ENCODE measurements at places on chromosomes 11 and 22.

- no peak for DNase-seq
Measured at GRCh38 chr11:10107497-10107896, 186.5 kb downstream of the SBF2 start.

GRCh38 chr11:64298966-64299846, 952 bp upstream of the CATSPERZ start:
- DNase-seq = no peak

GRCh38 chr11:16769386-16769785, 30.9 kb downstream of the C11orf58 start:
- DNase-seq = no peak

DNA sequence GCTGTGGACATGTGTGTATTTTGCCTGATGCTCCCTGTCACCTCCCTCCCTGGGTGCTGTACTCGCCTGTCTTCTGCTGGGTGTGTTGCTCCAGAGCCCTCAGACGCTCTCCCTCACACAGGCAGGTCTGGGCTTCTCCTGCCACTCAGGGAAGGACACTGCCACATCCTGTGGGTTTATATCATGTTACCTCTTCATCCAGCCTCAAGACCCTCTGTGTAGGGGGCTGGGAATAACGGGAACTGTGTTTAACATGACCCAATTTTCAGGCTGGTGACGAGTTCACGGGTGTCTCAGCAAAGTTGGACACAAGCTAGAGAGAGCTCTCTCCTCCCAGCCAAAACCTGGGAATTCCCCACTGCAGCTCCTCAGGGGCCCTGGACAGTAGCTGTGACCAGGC, 24.6 kb downstream of the MYBPC3 start:
- DNase-seq = no peak

GRCh38 chr22:31130873-31131272, 8.1 kb downstream of the INPP5J start:
- DNase-seq = no peak

- DNase-seq = no peak
Measured at GRCh38 chr22:31291481-31292235, 630 bp downstream of the PIK3IP1 start.

DNA sequence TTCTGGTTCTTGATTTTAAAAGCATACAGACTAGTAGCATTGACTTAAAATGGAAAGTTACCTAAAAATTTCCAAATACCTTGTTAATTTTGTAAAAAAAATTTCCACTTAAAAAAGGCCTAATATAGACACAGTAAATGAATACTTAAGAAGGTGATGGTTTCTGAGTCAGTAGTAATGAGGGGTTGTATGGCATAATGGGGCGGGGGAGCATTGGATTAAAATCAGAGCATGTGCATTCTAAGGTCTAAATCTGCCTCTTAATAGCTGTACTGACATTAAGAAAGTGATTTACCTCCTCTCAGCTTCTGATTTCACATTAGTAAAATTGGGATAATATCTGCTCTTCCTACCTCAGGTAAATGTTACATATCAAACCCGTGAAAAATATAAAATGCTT, 446.5 kb downstream of the AASDHPPT start:
- DNase-seq = no peak

DNA sequence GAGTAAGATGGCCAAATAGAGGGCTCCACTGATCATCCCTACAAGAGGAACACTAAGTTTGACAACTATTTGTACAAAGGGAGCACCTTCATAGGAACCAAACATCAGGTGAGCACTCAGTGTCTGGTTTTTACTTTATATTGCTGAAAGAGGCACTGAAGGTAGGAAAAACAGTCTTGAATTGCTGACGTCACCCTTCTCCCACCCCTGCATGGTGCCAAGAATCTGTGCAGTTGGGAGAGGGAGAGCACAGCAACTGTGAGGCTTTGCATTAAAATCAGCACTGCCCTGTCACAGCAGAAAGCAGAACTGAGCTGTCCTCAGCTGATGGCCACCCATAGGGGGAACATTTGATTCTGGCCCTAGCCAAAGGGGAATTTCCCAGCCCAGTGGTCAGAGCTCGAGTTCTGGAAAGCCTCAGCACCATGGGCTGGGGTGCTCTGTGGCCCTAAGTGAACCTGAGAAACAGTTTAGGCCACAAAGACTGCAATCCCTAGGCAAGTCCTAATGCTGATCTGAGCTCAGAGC, 37.9 kb downstream of the PIWIL3 start:
- DNase-seq = no peak

GRCh38 chr11:64276653-64277431, 7.6 kb downstream of the BAD start:
- no peak for DNase-seq

- peak; percentile 46 for DNase-seq
Measured at GRCh38 chr11:34512840-34513681, 533 bp downstream of the ELF5 start.

GRCh38 chr11:113384551-113384950, 3.0 kb upstream of the ANKK1 start:
- DNase-seq = peak; percentile 23

DNA sequence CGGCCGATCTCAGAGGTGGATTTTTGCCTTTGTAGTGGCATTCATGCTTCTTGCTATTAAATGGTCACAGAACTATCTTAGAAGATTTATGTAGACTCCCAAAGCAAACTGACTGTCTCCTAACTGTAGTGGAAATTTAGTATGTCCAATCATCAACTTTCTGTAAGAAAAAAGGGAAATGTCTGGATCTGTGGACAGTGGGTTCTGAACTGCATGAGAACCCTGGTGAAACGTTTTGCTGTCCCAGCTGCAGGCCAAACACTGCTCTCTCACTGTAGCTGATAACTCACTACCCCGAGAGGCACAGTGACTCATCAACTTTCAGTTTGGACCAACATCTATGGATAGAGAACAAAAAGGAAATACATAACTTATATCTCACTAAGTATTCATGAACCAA, 387.1 kb downstream of the SOX6 start:
- peak; percentile 5 for DNase-seq

GRCh38 chr11:47317064-47317828, 35.3 kb downstream of the MYBPC3 start:
- no peak for DNase-seq

GRCh38 chr11:117471776-117472175, 144.1 kb downstream of the CEP164 start:
- no peak for DNase-seq

DNA sequence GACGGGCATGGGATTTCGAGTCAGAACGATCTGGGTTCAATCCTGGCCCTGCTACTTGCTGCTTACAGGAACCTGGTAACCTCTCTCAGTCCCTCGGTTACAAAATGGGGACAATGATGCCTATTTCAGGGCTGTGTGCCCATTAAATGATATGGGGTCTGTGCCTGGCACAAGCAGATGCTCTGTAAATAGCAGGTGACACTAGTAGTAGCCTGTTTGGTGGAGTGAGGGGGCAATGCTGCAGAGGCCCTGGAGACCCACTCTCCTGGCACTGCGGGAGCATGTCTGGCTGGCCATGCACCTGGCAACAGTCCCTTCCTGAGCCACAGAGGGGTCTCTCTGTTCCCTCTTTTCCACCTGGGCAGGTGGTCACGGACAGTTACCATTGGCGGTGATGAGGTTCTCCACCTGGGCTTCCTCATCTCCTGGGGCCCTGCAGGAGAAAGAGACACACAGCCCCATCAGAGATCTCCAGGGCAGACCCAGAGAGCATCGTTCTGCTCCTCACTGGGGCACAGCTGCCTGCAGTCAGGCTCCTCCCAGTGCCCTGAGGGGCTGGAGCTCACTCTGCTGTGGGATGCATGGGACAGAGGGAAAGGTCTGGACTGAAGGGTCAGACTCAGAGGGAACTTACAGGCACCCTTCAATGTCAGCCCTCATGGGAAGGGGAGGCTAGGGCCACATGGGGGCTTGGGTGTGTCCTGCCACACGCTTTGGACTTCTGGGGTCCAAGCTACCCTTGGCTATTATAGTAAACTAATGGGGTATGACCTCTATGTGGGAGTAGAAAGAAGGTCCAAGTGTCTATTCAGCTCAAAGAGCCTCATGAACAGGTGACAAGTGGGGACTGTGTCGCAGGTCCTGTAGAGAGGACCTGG, 15.6 kb upstream of the FXYD2 start:
- no peak for DNase-seq

- DNase-seq = no peak
Measured at GRCh38 chr11:126461996-126462395, 106.5 kb downstream of the ST3GAL4 start.

- DNase-seq = peak; percentile 25
Measured at GRCh38 chr11:765025-765801, 12.1 kb downstream of the GATD1 start.

DNA sequence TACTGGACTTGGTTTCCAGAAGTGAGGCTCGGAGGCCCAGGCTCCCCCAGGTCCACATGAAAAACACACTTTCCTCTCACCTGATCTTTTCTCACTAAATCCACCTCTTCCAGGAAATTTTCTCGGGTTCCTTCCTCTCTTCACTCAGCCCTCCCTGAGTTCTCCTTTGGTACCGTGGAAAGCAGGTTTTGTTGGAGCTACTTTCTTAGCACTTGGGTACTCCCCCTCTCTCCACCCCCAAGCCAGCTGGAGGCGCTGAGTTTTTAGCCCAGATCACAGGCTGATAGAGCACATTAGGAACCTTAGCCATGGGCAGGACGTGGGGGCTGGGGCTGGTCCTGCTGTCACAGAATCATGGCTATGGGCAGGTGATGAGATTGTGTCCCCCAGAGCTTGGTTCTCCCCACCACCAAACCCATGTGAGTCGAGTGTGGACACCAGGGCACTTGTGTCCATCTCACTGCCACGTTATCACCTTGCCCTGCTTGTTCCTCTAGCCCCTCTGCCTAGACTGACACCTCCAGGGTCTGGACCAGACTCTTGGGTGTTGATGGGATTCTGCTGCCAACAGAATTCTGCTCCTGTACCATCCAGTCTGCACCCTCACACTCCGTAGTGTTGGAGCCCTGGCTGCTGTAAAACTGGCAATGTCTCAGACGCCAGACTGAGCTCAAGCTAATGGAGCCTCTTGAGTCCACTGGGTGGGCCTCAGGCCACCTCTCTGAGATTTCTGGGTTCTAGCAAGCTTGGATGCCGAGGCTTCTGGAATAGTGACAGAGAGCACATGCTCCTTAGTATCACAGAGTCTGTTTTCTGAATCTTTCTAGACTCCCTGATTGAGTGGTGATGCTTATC, 74.9 kb upstream of the NARS2 start:
- no peak for DNase-seq

- no peak for DNase-seq
Measured at GRCh38 chr11:70854201-70854600, 398.2 kb downstream of the SHANK2 start.

DNA sequence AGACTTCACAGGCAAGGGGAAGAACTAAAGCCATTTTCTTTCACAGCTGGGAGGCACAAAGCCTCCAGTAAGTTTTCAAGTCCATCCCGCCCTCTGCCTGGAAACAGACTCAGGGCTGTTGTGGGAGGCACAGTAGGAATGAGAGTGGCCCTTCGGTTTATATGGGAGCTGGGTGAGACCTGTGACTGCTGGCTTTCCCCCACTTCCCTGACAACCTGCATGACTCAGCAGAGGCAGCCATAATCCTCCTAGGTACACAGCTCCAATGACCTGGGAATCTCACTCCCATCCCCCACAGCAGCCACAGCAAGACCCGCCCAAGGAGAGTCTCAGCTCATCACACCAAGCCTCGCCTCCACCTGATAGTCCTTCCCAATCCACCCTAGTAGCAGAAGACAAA, 12.1 kb upstream of the TMEM45B start:
- DNase-seq = no peak

GRCh38 chr22:28034760-28035401, 115.8 kb upstream of the PITPNB start:
- no peak for DNase-seq

GRCh38 chr11:8608652-8609051, 14.6 kb upstream of the STK33 start:
- no peak for DNase-seq

- DNase-seq = no peak
Measured at GRCh38 chr11:72353861-72354260, 80.5 kb downstream of the CLPB start.

GRCh38 chr11:65310736-65311135, 3.9 kb upstream of the CDC42EP2 start:
- no peak for DNase-seq

GRCh38 chr11:774873-775592, 2.3 kb downstream of the GATD1 start:
- no peak for DNase-seq

DNA sequence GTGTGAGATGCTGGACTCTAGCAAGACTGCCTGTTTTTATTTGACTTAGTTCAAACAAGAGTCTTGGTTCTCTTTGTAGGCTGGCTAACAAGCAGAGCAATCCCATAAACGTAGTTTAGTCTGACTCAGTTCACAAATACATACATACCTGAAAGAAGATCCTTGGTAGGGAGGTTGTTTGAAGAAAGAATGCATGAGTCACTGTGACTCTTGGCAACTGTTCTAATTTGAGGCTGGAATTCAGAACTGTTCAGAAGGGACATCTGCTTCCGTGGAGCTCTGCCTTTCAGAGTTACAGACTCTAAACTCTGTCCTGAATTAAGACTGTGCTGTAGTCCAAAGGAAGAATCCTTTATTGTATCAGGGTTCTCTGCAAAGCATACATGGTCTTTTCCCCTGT, 32.2 kb downstream of the C2CD3 start:
- peak; percentile 82 for DNase-seq

DNA sequence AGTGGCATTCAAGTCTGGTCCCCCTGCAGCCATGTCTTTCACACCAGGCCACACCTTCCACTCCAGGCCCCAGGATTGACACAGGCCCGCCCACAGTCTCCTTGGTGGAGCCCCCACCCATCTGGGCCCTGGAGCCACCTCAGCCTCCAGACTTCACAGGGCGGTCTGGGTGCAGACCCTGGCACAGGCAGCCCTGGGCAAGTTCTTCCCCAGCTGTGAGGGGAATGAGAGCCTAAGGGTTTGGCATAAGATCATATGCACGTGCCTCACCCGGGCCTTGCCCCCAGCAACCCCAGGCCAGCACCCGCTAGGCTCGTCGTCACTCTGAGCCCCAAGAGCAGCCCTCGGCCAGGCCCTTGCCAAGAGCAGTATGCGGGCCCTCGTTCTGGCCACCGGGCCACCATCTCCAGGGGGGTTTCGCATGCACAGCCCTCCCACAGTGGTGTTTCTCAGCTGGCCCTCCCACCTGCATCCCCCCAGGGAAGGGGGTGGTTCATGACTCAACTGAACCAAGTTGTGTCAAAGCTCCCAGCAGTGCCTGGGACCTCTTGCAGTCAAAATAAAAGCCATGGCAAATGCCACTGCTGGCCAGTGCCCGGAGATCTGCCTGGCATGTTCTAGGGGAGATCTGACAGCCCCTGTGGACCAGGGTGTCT, 70.4 kb upstream of the KCNQ1OT1 start:
- DNase-seq = no peak

DNA sequence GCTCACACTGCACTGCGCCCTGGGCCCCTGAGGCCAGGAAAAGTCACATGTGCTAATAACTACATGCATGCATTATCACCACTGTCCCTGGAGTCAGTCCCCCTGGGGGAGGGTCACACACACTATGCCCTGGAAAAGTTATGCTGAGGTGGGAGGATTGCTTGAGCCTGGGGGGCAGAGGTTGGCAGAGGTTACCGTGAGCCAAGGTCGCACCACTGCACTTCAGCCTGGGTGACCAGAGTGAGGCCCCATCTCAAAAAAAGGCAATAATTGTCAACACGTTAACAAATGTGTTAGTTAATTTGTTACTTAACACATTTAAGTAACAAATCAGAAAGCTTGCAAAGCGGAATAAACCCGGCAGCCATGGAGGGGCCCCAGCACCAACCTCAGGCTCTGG, 13.3 kb upstream of the SEC14L6 start:
- no peak for DNase-seq

GRCh38 chr11:1062075-1062820, 12.4 kb upstream of the MUC2 start:
- DNase-seq = no peak

- DNase-seq = no peak
Measured at GRCh38 chr11:11636671-11637070, 14.9 kb upstream of the GALNT18 start.

- no peak for DNase-seq
Measured at GRCh38 chr11:130061017-130061416, 8.7 kb upstream of the APLP2 start.
